ENCODE measurements at places on chromosomes 5 and 9. TPM values are rescaled to one million over a fixed set of nuclear protein-coding genes. Genes with fewer than 3 reads are reported as not detected.

- no peak for DNase-seq
These were observed 20.7 kb upstream of the XPA start for GRCh38 chr9:97717866-97718265.

DNA sequence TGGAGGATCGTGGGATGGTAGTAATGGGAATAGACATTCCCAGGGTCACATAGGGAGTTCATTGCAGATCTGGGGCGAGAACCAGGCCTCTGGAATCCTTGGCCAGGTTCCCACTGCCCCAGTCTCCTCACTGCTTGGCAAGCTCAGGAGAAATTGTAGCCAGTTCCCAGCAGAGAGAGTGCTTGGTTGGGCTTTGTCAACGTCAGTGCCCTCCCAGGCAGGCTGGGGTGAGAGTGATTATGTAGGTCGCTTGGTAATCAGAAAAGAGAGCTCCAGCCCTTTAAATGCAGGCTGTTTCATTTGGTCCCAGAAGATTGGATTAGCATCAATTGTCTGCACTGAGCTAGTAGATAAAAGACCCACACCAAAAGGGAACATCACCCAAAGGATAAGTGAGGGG, 51.8 kb upstream of the GALNT10 start:
- no peak for DNase-seq

AGTPBP1 gene
- 14.4 TPM for total RNA-seq

MYMK gene
- total RNA-seq = not detected

Measured in liver (tissue), 10 donors.